HS-27A (cell line): ENCODE measurements at places on chromosomes 12 and 14.

DNA sequence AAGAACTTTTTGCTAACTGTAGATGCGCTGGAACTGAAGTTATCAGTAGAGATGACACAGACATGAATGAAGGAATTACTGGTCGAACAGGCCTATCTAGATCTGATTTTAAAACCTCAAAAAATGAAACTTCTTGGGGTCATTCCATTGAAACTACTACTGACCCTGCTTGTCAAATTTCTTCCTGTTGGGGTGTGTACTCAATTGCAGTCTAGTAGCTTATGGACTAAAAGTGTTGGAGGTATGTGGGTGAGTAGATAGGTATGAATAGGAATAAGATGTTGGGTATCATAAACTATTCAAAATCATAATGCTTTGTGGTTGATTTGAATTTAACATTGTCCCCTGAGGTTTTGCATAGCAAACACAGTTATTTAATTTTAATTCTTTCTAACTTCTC is 9.2 kb downstream of the APOLD1 start:
- DNase-seq = no peak

DNA sequence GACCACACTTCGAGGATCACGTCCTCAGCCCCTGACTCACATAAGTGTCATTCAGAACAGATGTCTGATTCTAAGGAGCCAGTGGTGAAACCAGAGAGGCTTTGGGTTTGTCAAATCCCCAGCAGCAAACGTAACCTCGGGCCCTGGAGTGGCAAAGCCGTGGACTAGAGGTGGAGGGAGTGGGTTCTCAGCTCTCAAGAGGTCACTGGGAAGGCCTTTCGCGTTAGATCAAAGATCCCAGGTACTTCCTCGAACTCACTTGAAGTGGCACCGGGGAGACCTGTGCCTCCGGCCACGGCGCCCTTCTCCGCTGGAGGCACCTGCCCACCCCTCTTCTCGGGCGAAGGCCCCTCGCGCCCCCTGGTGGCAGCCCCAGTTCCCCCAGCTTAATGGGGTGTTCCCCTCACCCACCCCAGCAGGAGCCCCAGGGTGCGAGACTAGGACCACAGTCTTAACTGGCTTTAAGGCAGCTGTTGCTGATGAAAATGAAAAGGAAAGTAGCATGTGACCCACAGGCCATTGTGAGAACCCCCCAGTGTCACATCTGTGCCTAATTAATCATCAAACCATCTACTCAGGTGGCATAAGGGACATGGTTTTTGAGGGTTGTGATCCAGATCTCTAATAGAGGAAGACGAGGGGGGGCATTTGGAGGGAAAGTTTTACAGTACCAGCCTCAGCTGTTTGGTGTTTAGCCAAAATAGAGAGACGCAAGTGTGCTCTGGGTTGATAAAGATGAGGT is 672 bp upstream of the ESR2 start:
- DNase-seq = peak; percentile 30

DNA sequence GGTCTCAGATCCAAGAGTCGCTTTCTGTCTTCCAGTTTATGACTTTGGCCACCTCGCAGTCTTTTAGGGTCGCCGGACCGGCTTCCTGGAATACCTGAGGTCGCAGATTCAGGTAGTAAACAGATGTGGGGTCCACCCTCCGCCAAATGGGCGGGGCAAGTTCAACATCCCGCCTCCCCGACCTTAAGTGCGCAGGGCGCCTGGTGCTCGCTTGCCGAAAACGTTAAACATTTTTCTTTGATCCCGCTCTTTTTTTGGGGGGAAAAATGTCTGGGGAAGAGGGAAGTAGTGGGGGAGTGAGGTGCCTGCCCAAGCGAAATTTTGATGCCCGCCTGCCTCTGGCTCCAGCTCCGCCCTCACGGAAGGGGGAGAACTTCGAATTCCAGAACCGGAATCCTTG is 73.9 kb upstream of the TBX5 start:
- DNase-seq = no peak

DNA sequence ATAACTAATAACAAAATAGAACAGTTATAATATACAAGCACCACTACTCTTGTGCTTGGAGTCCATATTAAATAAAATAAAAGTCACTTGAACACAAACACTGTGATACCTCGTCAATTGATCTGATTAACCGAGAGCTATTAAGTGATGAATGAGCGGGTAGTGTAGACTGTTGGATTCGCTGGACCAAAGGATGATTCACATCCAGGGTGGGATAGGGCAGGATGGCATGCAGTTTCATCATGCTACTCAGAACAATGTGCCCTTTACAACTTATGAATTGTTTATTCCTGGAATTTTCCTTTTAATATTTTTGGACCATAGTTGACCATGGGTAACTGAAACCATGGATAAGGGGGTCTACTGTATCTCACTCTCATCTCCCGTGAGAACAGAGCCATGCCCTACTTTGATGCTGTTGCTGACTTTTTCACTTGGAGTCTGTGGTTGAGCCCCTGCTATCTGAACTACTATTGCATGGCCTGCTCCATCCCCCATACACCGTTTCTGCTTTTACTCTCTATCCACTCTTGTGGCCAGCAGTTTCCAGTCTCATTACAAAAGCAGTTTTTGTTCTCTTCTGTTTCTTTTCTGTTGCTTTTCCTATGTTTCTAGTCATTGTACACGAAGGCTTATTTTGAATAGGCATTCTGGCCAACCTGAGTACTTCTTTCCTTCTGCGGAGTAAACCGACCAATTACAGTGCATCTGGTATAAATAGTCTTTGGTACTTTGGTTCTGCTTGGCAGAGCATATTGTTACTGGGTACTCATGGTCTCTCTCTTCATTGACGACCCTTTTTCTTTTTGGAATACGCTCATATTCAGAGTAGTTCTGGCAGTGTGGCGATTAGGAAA is 12.2 kb downstream of the TMTC2 start:
- DNase-seq = no peak

DNA sequence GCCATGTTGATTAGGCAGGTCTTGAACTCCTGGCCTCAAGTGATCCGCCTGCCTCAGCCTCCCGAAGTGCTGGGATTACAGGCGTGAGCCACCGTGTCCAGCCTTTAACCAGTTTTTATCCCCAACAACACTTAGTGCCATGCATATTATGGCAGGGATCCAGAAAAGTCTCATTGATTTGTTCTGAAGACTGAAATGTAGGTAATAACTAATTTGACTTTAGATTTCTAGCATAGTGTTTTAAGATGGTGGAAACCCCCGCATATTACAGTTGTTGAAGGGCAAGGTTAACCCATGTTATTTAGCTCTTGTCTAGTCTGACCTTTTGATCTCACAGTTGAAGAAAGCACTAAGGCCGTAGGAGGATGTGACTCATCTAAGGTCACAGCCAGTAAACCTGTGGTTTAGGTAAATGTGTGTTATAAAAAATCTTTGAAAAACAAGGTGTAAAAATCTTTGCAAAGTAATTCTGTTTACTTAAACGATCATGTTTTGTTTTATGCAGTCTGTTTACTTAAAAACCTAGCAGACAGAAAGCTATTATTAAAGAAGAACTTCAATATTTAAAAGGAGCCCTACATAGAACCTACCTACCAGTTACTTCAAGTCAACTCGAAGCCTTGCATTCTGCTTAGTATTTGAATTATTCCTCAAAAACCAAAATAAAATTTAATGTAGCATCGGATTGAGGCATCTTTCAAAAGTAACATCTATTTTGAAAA is 24.8 kb downstream of the BICDL1 start:
- DNase-seq = no peak

- DNase-seq = no peak
These were observed 35.9 kb downstream of the ACADS start for GRCh38 chr12:120761519-120761934.

DNA sequence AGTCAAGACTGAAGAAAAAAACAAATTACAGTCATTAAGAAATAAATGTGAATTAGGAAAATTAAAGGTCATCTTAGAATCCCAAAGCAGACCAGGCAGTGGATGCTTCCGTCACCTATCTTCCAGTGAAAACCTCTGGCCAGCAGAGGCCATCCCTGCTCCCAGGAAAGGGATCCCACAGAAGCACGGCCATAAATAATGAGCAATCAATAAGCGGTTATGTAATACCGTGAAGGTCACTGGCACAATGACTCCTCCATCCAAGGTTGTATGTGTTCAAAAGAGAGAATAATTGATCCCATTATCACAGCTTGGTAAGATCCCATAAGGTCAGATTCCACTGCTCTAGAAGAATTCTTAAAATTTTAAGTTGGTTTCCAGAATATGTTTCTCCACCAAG is 85.7 kb downstream of the PPP2R5E start:
- no peak for DNase-seq

- no peak for DNase-seq
These were observed 93.9 kb upstream of the DIO3 start for GRCh38 chr14:101467181-101467926.

DNA sequence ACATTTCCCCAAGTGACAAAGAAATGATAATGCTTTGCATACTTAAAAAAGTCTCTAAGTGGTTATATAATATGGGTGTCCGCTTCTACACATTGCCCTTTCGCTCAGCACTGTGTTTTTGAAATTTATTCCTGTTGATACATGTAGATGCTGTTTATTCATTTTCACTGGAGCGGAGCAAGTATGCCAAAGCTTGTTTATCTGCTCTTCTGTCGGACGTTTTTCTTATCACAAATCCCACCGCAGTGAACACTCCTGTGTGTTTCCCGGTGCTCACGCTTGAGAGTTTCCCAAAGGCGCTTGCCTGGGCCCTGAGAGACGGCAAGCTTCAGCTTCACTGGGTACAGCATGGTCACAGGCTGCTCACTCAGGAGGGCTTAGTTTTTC is 50.2 kb downstream of the TPCN1 start:
- no peak for DNase-seq

- no peak for DNase-seq
These were observed 10.3 kb downstream of the TWF1 start for GRCh38 chr12:43795716-43796280.

DNA sequence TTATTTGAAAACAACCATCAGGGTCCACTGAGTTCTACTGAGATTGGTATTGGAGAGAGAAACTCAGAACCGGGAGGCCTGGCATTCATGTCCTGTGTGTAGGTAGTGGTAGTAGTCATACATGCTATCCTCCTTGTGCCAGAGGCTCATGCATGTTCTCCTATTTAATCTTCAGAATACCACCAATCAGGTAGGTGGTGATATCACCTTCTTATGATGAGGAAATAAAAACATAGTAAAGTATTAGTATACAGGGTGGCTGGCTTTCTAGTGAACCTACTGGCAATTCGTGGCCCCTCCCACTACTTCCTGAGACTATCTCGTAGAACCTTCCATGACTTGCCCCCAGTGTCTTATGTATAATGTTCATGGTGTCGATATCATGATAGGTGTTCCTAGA is 40.5 kb upstream of the EID3 start:
- no peak for DNase-seq

DNA sequence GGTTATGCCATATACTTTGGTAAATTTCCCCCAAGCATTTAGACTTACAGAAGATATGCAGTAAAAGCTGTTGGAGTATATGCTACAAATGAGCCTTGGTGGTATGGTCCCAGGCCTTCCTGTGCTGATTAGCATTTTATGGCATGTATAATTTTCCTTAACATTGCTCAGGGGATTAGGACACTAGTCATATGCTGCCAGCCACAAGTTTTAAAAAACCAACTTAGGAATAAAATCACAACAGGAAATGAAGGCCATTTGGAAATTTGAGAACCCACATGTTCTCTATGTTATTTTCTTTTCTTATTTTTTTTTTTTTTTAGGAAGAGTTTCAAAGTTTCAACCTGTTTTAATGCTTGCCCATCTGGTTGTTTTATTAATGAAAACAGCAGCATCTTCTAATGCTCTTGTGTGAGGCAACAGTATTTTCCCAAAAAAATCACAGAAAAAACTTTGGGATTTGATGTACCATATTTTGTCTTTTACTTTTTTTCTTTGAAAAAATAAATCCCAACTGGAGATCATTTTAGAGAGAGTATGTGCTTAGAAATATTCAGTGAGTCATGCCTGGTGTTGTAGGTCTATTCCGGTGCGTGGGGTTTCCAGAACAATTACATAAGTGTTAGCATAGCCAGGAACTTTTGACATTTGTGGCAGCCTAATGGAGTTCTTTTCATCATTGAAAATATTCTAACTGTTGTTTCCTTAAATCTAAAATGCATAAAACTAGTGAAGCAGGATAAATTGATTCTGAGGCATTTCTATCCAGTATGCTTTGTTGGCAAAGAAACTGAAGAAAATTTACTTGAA is 21.7 kb upstream of the DUSP6 start:
- DNase-seq = no peak

- no peak for DNase-seq
These were observed 259.7 kb upstream of the DCN start for GRCh38 chr12:91441993-91442952.

GRCh38 chr14:105641075-105641937 is 114.9 kb downstream of the TMEM121 start:
- no peak for DNase-seq

DNA sequence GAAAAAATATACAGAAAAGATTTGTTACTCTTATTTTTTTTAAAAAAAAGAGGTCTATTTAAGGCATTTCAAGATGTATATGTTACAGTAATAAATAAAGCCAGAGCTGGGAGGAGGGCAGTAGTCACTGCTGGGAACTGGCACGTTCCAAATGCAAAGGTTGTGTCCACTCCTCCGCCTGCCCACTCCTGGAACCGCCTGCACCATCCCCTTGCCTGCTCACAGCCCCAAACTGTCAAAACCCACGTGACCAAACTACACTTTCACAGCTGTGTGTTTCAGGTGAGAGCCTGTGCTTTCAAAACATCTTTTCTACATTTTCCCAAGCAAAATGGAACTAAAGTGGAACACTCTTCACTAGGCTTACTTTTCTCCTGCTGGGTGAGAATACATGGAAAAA is 160.4 kb downstream of the TTC7B start:
- DNase-seq = no peak

DNA sequence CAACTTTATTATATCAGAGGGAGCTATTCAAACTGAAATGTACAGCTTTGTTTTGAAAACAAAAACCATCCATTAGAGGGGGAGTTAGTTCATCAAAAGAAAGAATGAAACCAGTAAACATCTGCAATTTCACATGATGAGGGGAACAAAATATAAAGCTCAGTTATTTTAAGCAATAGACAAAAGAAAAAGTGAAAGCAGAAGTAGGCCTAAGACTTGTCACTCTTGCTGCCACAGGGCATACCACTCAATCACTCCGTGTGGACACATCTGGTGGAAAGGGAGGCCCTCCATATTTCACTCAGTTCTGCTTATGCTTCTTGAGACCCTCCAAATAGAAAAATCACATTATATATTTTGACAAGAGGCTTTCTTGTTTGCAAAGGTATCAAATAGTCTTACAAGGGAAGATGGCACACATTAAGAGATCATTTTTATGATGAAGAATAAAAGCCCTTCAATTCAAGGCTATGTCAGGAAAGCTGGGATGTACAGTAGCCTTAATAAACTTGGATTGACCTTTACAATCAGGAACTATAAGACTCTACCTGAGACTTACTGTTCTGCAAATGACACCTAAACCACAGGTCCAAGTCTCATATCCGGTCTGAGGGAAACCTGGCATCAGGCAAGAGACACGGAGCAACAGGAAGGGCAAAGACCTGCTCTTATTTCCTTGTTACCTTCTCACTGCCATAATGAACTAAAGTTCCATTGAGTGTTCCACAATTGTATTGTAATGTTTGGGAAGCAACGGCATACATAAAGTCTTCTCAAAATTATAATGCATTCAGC is 222.5 kb upstream of the GRIP1 start:
- DNase-seq = no peak

- DNase-seq = no peak
These were observed 34.8 kb downstream of the DUSP16 start for GRCh38 chr12:12527820-12528296.

- DNase-seq = no peak
These were observed 35.1 kb upstream of the ACTN1 start for GRCh38 chr14:69013943-69014782.
